T-helper 1 cell (primary cell): ENCODE measurements at places on chromosomes 3 and 15.

DNA sequence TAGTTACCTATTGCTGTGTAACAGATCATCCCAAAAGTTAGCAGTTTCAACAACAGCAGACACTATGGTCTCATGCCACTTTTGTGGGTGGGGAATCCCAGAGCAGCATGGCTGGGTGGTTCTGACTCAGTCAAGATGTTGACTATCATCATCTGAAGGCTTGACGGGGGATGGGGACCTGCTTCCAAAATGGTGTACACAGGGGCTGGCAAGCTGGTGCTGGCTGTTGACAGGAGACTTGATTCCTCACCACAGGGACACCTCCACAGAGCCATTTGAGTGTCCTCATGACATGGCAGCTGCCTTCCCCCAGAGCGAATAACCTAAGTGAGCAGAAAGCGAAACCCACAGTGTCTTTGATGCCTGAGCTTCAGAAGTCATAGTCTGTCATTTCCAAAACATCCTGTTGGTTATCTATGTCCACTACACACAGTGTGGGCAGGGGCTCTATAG lies 19.1 kb downstream of the DNAJB8 start:
- DNase-seq, result no peak

- DNase-seq, result no peak
These were observed 320.6 kb upstream of the KCNH8 start for GRCh38 chr3:18827664-18828063.

DNA sequence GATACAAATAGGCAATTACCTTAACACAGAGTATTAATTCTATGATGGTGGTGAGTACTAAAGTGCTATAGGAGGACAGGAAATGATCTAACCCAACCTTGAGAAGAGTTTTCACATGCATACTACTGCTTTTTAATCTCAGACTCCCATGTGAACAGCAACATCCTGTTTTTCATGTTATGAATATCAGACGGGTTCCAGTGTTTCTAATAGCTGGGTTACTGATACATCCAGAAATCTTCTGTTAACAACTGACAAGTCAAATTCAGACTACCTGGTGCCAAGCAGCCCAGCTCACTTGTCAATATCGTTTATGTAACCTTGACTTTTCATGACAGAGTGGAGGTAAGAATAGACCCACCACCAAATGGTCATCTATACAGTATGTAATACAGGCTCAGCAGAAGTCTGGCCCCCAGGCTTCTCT lies 220.2 kb upstream of the COL8A1 start:
- no peak for DNase-seq

- no peak for DNase-seq
These were observed 367.4 kb upstream of the WNT5A start for GRCh38 chr3:55854494-55854893.

DNA sequence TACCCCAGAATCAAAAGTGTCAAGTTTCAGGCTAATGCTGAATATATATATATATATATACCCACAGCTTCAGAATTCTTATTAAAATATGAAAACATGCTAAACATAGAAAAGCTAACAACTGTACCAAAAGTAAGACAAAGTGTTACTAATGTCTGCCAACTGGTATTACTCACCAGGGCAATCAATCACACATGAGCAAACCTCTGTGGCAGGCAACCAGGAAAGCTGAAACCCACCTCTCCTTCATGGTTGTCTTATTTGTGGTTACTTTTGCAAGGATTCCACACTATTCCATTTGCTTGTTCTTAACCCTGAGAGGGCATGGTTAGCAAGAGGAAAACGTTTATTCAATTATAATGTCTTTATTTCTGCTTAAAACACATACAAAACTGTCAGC lies 512.3 kb upstream of the MDFIC2 start:
- DNase-seq, result no peak
